ENCODE measurements at places on chromosomes 5 and 9. TPM values are rescaled to one million over a fixed set of nuclear protein-coding genes. Genes with fewer than 3 reads are reported as not detected.

Gene CDO1
- 6.8 TPM for total RNA-seq

Gene DAPK1
- 84.9 TPM for total RNA-seq

Gene FOXD4L3
- total RNA-seq, result not detected

DNA sequence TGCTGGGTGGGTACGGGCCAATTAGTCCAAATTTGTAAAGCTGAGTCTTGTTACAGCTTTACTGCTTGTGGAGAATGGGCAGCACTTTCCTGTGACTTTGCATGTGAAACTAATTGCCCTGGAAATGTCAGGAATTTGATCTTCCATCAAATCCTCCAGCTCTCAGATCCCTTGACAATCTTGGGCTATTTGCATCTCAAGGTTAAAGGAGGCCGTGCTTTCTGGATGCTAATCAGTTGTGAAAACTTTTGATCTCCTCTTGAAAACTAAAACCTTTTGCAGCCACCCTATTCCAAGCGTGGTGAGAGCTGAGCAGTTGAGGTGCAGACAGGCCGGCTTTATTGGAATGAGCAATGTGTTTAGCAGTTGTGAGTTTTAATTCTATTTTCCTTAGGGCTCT is 68.0 kb upstream of the CLINT1 start:
- DNase-seq, result no peak

- DNase-seq, result no peak
Measured at GRCh38 chr9:92647671-92648473, 22.1 kb downstream of the IPPK start.

DNA sequence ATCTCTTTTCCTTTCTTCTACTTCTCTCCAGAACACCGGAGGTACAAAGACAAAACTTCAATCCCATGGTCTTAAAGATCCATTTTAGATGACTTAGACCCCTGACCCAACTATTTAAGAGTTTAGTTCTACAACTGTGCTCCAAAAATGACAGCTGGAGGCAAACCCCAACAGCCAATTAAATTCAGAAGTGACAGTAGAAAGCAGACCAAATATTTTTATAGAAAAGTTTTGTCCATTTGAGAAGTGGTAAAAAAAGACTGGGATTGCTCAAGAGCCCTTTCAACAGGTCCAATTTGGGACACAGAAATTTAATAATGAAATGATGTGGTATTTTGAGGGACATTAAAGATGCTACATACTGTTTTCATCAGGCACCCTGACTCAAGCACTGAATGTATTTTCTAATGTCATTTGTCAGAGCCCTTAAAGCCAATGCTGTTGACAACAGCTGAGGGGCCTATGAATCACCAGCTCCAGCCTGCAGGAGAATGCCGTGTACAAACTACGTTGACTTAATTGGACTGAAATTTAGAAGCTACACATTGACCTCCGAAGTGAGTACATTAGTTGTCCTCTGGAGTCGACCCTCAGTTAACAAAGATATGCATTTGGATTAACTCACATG is 147.5 kb upstream of the PIK3R1 start:
- DNase-seq, result no peak
